ENCODE measurements at places on chromosomes 2 and 18.

GRCh38 chr2:218717262-218717661, 6.6 kb downstream of the TTLL4 start:
- no peak for DNase-seq

- DNase-seq = peak; percentile 74
Measured at GRCh38 chr2:204325468-204325867, 219.8 kb upstream of the PARD3B start.

DNA sequence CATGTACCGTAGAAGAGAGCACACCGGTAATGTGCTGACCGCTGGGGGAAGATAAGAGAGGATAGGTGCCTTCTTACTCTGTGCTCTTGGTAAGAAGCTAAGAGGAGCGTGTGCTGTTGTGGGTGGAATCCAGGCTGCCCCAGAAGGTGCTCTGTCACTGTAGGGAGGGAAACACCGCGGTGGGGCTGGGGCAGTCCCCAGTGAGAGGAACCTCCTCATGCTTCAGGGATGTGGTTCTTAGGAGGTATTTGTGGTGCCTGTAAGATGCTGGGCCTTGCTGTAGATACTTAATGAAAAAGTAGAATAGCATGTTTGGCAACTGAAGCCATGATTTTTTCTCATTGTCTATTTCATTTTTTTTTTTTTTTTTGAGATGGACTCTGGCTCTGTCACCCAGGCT, 1.1 kb downstream of the COLEC11 start:
- peak; percentile 83 for DNase-seq

GRCh38 chr2:120312860-120313694, 32.9 kb upstream of the INHBB start:
- DNase-seq = peak; percentile 92

GRCh38 chr2:127634626-127635379, 11.2 kb upstream of the GPR17 start:
- no peak for DNase-seq

DNA sequence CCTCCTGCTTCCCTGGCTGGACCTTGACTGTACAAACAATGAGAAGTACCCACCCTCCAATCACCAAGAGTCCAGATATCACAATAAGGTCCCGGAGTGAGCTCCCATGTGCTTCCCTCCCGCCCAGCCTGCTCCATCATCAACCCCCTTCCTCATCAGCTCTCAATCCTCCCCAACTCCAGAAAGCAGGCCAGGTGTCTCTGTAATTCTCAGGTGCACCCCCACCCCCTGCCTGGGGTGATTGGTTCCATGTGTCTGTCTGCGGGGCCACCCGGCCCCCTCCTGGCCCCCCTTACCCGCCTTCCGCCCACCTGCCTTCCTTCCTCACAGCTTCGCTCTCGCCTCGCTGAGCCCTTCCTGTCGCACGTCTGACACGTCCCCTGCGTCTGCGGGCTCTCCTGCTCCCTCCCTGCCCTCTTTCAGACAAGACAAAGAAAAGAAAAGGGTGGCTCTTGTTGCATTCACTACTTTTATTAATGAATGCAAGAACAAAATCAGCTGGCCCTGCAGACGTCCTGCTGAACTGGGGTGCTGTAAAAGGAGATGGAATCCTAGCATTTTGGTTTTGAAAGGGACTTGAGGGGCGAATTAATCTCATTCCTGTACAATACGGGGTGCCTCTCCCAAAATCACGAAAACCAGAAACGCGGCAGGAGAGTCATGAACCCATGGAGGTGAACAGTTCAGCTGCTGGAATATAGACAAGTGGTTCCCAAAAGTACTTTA, 26.5 kb upstream of the IGFBP2 start:
- DNase-seq = peak; percentile 77

GRCh38 chr2:235677276-235677788, 183.5 kb downstream of the AGAP1 start:
- no peak for DNase-seq

DNA sequence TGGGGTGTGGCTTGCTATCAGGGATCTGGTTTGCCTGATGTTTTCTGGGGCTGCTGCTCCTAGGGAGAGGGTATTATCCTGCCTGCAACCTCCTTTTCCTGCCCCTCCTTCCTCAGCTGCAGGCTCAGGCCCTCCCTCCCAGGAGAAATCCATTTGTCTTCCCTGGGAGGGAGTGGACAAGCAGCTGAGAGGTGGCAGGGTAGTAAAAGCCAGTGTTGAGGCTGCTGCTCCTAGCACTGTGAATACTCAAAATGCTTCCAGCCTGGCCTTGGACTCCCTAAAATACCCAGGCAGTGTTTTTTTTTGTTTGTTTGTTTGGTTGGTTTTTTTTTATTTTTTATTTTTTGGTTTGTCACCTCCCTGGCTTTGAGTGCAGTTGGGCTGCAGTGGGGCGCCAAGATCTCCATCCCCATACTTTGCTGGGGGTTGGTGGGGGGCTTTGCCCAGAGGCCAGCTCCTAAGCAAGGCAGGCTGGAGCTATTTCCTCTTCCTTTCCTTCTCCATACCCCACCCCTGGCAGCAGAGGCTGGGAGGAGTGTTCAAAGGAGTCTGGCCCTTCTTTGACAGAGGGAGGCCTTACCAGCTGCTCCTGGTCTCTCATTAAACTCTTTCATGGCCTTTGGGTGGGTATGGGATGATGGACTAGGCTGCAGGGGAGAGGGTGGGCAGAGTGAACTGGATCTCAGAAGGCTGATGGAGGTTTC, 13.6 kb downstream of the HOXD3 start:
- no peak for DNase-seq

GRCh38 chr2:24214880-24215279, 40.0 kb downstream of the FAM228A start:
- peak; percentile 48 for DNase-seq
